HuH-7 (cell line): ENCODE measurements at places on chromosomes 1 and 21.

DNA sequence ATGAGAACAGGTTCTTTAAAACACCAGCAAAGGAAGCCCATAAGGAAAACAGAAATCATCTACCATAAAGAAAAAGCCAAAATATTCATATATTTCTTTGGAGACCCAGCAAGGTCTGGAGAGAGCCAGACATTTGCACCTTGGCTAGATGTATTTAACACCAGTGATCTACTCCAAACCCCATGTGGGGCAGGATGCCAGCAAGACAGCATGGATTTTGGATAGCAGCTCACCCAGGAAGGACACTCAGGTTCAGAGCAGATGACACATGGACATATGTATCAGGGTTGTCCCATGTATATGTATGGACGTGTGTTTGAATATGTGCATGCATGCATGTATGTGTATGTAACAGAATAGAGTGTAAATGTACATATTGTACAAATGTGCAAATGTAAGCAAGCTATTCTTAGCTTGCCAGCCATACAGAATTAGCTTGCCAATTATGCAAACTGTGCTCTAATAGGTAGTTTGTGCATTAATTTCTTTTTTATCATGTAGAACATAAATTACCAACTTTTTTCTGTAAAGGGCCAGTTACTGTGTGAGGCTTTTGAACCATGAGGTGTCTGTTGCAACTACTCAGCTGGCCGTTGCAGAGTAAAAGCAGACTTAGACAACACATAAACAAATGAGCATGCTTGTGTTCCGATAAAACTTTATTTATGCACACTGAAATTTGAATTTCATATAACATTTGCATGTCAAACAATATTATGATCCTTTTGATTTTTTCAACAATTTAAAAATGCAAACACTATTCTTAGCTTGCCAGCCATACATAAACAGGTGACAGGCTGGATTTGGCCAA is 73.5 kb upstream of the KAZN start:
- no peak for DNase-seq

DNA sequence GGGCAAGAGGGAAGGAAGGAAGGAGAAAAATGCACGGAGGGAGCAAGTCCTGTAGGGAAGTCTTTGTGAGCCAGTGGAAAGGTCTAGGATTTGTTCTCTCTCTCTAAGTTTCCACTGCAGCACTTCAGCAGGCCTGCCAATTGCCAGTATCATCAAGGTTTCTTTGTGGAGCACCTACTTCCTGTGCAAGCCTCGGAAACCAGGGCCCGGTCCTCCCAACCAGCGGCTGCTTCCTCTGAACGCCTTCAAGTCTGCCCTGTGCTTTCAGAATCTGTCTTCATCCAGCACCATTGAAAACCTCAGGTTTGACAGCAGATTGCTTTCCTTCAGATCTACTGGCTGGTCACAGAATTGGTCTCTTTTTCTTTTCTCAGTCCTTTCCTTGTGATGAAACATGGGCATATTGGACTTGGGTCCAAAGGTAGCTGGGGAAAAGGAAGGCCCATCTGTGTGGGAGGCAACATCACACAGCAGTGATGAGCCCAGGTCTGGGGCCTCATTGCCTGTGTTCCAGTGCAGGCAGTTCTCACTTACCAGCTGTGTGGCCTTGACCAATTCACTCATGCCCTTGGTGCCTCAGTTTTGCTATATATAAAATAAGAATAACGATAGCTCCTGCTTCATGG is 144.5 kb downstream of the SEC16B start:
- DNase-seq, result no peak

- no peak for DNase-seq
Measured at GRCh38 chr1:40627987-40628902, 37.2 kb downstream of the RIMS3 start.

GRCh38 chr21:45386728-45387371 is 18.1 kb upstream of the COL18A1 start:
- no peak for DNase-seq

GRCh38 chr1:113672491-113672890 is 86.8 kb downstream of the PHTF1 start:
- DNase-seq, result no peak

- no peak for DNase-seq
Measured at GRCh38 chr1:152768847-152769533, 6.0 kb upstream of the LCE1F start.

GRCh38 chr1:172746091-172746949 is 87.4 kb downstream of the FASLG start:
- DNase-seq, result peak; percentile 10

DNA sequence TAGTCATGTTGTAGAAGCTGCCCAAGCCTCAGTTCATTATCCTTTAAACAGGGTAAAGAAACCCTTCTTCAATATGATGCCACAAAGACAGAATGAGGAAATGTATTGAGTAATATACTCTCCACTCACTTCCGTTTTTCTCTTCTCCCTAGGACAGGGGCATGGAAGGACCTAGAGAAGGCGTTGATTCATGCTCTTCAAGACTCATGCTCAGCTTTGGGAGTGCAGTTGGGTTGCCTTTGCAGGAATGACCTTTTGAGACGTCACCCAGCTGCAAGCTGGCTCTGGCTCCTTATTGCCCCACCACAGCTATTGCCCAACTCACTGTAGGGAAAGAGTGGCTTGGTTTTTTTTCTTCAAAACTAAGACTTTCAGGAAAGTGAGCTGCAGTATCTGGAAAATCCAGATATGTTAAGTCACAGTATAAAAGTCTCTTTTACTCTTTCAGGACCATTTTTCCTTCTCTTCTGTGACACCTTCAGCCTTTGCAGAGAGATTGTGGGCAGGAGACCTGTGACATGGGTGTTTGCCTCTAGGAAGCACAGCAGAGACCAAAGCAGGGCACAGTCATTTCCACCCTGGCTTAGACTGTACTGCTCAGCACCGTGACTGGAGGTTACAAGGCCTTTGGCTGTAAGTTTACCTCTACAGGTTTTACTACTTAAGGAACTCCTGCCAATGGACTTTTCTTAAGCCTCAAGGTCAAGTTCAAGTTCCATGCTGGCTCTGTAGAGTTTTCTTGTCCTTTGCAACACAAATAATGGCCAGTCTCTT is 39.5 kb downstream of the XCL2 start:
- no peak for DNase-seq

- no peak for DNase-seq
Measured at GRCh38 chr1:29410476-29410875, 174.2 kb downstream of the PTPRU start.

GRCh38 chr1:179806333-179806732 is 63.2 kb downstream of the FAM163A start:
- DNase-seq, result no peak

DNA sequence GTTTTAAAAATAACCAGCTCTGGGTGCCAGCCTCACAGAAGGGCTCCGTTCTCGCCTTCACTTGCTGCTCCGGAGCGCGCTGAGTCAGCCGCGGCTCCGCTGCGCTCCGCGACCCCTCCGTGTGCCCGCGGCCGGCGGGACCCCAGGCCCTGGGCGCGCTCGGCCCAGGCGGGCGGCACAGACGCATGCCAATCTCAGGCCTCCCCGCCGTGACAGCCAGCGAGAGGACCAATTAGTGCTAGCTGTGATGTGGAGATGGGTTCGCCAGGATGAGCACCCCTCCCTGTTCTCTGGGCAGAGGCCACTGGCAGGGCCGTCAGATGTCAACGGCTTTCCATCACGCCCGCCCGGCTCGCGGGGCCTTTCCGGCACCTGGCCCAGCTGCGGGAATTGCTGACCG is 293.8 kb downstream of the SPATA17 start:
- no peak for DNase-seq

- no peak for DNase-seq
Measured at GRCh38 chr1:39238476-39238875, 34.0 kb downstream of the MACF1 start.

DNA sequence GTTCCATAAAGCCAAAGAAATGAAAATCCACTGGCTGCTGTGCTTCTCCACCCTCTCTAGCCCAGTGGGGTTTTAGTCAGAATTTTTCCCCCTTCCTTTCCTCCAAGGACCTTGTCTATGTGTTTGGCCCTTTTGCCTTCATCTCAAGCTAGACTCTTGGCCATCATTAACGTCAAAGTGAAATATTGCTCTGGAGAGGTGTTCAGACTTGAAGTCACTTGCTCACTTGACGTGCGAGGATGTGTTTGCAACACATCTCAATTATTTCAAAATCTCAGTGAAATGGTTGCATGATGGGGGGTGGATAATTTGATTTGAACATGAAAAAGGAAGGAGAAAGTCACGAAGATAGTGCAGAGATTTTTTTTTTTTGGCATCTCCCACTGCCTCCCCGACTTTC is 13.6 kb downstream of the EVA1C start:
- DNase-seq, result no peak

DNA sequence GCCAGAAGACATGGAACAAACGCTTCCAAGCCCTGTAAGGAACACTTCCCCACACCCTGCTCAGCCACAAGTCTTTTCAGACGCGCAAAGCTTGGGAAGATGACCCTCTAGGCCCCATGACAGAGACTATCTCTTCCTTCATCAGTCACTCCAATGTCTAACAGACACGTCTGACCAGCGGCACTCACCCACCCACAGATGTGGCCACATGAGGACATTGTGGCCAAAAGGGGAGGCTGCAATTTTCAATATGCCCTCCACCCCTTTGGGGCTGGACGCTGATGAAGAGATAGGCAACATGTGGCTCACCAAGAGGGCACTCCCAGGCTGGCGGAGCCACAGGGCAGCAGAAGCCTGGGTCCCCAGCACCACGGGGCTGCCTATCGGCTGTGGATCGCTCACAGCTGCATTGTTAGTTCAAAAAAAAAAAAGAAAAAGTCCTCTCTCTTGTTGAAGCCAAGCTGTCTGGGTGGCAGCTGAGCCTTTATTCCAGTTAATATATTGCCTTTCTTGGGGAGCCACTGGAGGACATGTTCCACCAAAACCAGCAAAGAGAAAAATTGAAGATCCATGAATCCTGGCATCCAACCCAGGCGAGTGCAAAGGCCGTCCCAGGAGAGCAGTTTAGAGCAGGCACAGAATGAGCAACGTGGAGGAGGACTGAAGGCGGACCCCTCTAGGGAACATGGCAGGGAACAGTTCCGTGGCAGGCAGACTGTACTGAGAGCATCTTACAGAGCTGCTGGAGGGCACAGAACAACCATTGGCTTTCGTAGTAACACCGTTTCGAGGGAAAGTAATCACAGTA is 52.7 kb upstream of the GPR153 start:
- DNase-seq, result no peak

DNA sequence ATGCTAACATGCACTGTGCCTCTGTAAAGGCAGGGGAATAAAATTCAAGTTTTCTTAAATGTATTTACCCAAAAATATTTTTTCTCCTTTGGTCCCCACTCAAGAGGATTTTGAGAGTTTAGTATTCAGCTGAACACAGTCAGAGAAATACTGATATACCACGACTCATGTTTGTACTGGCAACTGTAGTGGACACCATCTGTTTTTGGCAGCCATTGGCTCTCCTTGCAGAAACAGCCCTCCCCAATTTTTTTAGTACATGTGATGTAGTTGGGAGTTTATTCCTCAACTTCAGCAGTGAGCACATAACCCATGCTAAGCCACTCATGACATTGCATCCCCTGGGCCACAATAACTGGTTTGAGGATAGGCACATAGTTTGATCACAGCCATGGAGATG is 154.8 kb upstream of the POU3F1 start:
- no peak for DNase-seq

- DNase-seq, result no peak
Measured at GRCh38 chr1:115211071-115211745, 121.9 kb upstream of the TSPAN2 start.

GRCh38 chr21:15130751-15131150 is 66.0 kb upstream of the NRIP1 start:
- DNase-seq, result no peak

DNA sequence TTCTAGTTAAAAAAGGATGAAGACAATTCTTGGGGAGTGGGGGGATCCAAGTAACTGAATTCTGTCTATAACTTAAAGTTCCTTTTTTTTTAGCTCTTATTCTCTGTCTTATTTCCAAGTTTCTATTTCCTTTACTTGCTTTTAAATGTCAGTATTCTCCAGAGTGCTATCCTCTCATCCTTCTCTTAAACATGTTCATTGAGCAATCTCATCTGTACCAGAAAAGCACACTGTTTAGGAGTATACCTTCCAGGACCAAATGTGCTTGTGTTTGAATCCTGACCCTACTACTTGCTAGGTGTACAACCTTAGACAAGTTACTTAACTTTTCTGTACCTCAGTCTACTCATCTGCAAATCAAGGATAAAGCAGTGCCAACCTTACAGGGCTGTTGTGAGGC is 50.1 kb downstream of the AKT3 start:
- DNase-seq, result no peak

- DNase-seq, result no peak
Measured at GRCh38 chr1:156167536-156167935, 14.2 kb downstream of the SEMA4A start.

DNA sequence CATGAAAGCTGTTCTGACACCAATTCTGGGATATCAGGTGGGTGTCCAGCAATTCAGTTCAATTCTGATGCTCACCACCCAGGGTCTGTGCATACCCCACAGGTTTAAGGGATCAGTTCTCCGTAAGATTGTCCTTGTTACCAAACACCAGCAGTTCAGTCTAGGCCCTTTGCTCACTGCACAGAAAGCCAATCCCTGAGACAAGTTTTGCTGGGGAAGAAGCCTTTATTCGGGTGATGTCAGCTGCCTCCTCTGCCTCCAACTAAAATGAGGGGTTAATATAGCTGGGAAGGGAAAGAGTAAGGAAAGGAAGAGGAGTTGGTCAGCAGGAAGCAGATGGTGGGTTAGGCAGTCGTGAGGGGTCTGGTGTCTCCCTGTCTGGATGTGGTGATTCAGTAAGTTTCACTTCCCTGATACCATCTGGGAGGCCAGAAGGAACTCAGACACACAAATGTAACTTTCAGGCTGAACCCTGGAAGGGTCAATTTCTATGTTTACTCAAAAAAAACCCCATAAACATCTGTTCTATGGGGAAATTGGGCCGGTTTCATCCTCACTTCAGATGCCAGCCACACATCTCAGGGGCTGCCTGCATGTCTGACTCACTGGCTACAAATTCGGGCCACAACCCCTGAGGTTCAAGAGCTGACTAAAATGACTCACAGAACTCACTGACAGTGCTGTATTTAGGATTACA is 83.3 kb upstream of the PGBD5 start:
- DNase-seq, result no peak

DNA sequence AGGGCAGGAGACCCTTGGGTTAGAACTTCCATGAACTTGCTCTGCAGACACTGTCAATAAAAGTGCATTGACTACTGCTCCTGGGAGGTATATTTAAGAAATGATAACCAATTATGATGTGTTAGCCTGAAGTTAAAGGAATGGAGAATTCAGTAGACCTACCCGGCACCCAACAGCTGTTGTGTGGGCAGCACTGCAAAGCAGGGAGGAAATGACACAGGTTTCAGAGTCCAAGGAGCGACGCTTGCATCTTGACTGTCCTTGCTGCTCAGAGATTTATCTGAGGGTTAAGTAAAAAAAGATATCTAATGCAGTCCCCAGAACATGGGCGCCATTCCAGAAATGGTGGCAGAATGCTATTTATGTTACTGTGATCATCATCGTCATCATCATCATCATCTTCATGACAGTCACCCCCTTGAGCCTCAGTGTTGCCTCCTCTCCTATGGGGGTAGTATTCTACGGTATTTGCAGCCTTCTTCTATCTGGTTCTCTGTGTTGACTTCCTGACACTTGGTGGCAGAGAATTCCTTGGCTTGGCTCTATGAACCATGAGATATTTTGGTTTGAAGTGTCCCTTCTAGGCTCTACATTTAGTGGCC is 225.9 kb downstream of the KAZN start:
- no peak for DNase-seq
